ENCODE measurements at places on chromosomes 1 and 21.

DNA sequence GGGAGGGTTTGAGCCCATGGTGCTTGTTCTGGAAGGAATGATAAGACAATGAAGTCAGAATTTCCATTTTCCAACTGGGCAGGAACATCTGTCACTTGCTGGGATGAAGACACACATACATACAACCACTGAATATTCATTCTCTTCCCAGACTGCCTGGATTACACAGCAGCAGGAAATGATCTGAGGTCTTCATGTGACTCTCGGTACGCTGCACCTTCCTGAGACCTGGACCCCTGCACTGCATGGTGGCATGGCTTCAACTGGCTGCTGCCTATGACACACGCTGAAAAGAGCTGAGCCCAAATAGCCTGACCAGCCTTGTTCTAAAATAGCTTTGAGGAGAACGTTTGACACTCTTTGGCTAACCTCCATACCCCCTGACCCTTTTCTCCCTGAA is 150.6 kb downstream of the GABPA start:
- DNase-seq = no peak

- DNase-seq = no peak
Measured at GRCh38 chr1:29679828-29680558, 443.7 kb downstream of the PTPRU start.

- no peak for DNase-seq
Measured at GRCh38 chr1:225767634-225768540, 9.7 kb upstream of the SRP9 start.

GRCh38 chr1:183080406-183080805 is 57.2 kb downstream of the LAMC1 start:
- no peak for DNase-seq

DNA sequence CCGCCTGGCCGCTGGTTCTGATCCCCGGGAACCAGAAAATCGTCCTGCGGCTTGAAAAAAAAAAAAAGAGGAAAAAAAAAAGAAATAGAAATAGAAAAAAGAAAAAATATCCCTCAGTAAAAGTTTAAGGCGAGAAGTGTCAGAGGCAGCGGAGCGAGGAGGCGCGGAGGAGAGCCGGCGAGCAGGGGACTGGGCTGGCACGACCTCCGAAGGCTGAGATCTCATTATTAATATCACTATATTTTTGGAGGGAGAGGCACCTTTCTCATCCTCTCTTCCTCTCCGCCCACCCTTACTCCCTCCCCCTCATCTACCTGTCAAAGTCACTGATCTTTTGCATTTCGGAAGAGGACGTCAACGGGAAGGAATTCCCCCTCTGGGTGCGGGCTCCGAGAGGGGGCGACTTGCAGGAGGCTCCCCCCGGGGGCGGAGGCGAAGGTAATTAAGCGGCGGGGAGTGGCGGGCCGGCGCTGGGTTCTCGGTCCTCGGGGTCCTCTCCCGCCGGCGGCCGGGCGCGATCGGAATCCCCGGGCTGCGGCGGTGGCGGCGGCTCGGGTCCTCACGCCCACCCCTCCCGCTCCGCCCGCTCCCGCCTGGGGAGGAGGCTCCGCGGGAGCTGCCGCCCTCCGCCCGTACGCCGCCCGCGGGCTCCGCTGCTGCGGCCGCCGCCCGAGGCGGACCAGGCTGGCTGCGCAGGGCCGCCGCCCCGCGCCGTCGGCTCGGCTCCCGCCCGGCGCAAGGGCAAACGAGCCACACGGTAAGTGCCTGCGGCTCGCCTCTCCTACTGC is at the start of gene NTNG1:
Gene NTNG1, plus strand, starts transcription at position 337 of the 788 bp plus-strand sequence.
- DNase-seq = no peak

- DNase-seq = no peak
Measured at GRCh38 chr1:77506771-77507170, 175.7 kb downstream of the ZZZ3 start.

DNA sequence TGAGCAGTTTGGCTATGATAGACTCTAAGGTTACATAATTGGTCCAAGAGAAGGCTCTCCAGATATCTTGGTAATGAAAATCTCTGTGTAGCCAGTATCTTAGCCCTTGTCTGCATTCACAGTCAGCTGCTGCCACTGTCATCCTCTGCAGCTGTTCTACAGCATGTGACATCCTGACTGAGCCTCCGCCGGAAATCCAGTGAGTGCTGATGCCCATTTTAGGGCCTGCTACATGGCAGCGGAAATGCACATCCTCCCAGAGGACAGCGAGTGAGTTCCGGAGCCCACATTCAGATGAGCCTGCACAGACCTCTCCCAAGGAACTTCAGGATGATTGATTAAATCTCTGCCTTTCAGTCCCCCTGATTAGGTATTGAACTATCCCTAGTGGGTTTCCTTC is 237.1 kb downstream of the HHIPL2 start:
- no peak for DNase-seq
